ENCODE measurements at places on chromosomes 6 and 20. TPM values are rescaled to one million over a fixed set of nuclear protein-coding genes. Genes with fewer than 3 reads are reported as not detected.

SALL4 gene
- total RNA-seq: not detected

NRSN2 gene
- 27.3 TPM for total RNA-seq

DNA sequence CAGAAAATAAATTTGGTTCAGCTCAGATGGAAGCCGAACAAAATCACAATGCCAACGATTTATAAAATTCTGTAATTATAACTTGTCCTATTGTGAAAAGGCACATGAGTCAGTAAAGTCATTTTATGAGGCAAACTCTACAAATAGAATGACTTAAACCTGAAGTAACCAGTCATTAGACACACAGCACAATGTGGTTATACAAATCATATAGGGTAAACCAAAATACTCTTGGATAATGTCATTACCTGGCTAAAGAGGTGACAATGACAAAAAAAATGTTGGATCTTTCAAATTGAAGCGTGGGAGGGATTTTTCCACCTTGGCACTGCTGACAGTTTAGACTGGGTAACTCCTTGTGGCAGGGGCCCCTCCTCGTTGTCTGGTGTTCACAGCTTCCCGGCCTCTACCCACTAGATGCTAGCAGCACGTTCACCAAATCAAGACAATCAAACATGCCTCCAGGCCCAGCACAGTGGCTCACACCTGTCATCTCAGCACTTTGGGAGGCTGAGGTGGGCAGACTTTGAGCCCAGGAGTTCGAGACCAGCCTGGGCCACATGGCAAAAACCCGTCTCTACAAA lies 5.0 kb downstream of the ANKRD60 start:
- peaks cover 31% of the 10 kb centered on the region for H3K27me3 ChIP-seq
- peak; percentile 34 for DNase-seq
- H3K27ac ChIP-seq: no peak overlapping the region
- H3K36me3 ChIP-seq: no peaks in the 10 kb centered on the region
- no peak overlapping the region for H3K4me3 ChIP-seq

DNA sequence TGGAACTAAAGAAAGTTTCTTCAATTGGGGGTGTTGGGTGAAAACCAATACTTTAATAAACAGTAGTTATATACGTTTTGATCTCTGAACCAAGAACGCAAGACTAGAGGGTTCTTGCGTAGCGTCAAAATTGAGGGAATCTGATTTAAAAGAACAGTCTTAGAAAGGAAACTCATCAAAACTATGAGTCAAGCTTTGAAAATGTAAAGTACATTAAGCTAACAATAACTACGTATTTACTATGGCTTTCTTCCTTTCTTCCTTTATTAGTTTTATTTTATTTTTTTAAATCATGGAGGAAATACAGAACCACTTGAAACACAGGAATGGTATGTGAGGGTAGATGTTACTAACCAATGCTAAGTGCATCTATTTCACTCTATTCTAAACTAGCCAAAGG lies 287.0 kb upstream of the RSPO3 start:
- no peaks in the 10 kb centered on the region for H3K4me1 ChIP-seq
- no peaks in the 10 kb centered on the region for H3K36me3 ChIP-seq
- DNase-seq: no peak
- no peak overlapping the region for H3K27ac ChIP-seq

- no peak for DNase-seq
- no peaks in the 10 kb centered on the region for H3K4me1 ChIP-seq
- H3K36me3 ChIP-seq: no peaks in the 10 kb centered on the region
- no peak overlapping the region for H3K4me3 ChIP-seq
- H3K27ac ChIP-seq: no peak overlapping the region
- no peaks in the 10 kb centered on the region for H3K27me3 ChIP-seq
Observed at GRCh38 chr6:144534180-144534579, 249.0 kb downstream of the UTRN start.

- DNase-seq: no peak
- no peaks in the 10 kb centered on the region for H3K36me3 ChIP-seq
- H3K27me3 ChIP-seq: no peaks in the 10 kb centered on the region
- no peaks in the 10 kb centered on the region for H3K4me1 ChIP-seq
- no peak overlapping the region for H3K4me3 ChIP-seq
- no peak overlapping the region for H3K27ac ChIP-seq
Observed at GRCh38 chr6:125577124-125577662, 172.2 kb upstream of the HEY2 start.

GRCh38 chr20:32482442-32483261 lies 102.5 kb downstream of the NOL4L start:
- no peaks in the 10 kb centered on the region for H3K27me3 ChIP-seq
- H3K4me3 ChIP-seq: peak overlapping the region; percentile 97
- peak overlapping the region; percentile 95 for H3K27ac ChIP-seq
- H3K4me1 ChIP-seq: peaks cover 65% of the 10 kb centered on the region
